ENCODE measurements at places on chromosomes 2 and 18.

DNA sequence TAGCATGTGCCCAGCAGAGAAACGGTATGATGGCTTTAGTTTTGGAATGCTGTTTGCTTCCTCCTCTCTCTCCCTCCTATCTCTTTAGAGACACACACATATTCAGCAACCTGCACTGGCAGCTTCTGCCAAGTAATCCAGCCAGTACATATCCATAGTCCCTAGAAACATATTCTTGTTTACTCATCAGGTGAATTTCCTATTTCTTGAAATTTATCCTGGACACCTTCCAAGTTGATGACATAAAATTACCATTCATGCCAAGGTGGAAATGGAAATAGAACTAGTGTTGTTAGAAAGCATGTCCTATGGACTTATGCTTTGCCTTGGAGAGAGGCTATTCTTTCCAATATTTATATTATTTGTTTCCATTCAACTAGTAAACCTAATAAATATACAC is 50.9 kb upstream of the RGPD4 start:
- no peak for DNase-seq

GRCh38 chr2:27885234-27885633 is 5.0 kb downstream of the RBKS start:
- no peak for DNase-seq

GRCh38 chr2:165757906-165758675 is 36.0 kb downstream of the GALNT3 start:
- DNase-seq, result no peak

- DNase-seq, result peak; percentile 50
These were observed 143.1 kb upstream of the TTC39C start for GRCh38 chr18:23871410-23871809.

- no peak for DNase-seq
These were observed 124.1 kb upstream of the LGALSL start for GRCh38 chr2:64329848-64330247.

DNA sequence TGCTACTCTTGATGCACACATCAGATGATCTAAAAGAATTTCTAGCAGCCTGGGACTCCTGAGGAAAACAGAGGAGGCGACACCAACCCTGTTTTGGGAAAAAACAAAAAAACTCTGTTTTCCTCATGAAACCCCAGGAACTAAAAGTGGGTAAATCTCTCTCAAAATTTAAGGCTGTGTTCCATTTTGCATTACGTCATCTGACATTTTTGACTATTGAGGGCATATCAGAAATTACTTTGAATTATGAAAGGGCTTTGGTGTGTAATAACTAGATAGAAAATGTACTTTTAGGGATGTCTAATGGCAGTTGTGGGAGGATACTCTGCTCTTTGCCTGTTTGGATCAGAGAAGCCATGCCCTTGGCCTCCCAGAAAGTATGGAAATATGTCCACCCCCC is 963.0 kb downstream of the CNTNAP5 start:
- DNase-seq, result no peak

- peak; percentile 60 for DNase-seq
These were observed 294.5 kb upstream of the NT5C1B start for GRCh38 chr2:18883616-18884456.

DNA sequence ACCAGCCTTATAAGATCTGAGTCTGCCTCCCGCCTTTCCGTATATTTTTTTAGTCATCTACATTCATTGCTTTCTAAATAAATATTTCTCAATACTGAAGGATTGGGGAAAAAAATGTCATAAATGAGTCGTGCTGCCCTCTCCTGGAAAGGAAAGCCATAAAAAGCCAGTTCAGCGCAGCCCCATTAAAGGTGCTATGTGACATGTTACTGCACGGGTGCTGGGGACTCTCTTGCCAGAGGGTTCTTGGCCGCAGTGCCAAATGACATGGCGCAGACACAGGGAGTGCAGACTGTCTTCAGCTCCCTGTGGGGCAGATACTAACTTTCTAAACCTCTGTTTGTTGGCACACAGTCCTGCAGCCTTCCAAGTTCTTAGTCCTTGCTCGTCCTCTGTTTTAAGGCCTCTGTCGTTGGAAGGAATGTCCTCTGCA is 53.7 kb upstream of the MAP3K20 start:
- DNase-seq, result peak; percentile 50

DNA sequence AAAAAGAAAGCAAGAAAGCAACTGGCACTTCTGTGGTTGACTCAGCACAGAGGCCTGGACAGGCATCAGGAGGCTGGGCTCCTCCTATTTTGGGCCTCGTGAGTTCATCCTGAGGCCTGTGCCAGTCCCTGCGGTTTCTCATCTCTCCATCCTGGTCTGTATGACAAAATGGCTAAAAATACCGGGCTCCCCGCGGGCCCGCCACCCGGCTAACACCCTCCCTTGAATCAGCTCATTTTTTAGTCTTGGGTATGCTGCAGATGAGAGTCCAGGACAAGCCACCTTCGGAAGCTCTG is 62.3 kb upstream of the YWHAQ start:
- no peak for DNase-seq

DNA sequence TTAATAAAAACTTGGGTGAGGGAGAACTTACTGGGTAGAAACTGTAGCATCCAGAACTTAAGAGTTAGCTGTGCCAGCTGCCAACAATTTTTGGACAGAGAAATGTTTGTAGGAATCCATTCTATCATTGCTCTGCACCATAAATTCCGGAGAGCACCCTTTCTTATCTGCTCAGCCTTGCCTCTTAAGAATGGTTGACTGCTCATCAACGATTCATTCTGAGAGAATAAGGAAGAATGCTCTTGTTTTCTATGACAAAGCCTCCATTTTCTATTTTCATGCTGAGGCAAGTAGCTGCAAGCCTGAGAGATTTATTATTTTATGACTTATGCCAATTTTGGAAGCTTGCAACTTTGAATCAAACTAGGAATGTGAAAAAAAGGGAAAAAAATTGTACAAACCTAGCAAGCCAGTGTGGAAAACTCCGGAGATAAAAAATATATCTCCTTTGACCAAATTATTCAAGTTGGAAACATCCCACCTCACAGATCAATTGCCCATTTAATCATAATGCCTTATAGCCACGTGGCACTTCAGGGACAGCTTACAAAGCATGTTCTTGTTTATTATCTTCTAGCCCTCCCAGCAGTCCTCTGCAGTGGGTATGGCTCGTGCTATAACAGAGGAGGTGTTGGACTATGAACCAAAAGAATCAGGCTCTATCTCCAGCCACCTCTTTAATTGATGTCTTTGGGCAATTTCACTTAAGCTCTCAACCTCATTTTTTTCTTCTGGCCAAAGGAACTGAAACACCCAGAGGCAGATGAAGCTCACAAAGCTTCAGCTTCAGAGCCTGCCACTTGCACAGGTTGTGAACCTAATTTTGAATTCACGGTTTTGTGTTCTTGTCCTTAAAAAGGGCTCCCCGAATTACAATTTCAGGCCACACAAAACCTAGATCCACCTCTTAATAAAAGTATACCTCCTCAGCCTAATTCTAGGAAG is 40.9 kb upstream of the ATL2 start:
- DNase-seq, result peak; percentile 73

GRCh38 chr2:20678780-20679179 is 11.8 kb downstream of the GDF7 start:
- no peak for DNase-seq

DNA sequence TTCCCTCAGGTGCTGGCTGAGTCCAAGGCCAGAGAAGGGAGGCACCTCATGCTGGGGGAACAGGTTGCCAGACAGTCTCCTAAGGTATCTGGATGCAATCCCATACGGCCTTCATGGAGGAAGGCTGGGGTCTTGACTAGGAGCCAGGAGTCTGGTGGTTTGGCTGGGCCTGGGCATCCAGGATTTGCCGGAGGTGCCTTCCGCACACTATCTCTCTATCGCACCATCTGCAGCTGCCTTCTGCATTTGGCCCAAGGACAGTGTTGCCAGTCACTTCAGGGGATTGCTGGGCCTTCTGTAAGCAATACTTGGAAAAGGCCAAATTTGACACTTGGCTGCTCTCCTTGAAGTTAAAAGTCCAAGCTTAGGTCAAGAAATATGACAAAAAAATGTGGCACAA is 327.2 kb downstream of the EN1 start:
- DNase-seq, result no peak

DNA sequence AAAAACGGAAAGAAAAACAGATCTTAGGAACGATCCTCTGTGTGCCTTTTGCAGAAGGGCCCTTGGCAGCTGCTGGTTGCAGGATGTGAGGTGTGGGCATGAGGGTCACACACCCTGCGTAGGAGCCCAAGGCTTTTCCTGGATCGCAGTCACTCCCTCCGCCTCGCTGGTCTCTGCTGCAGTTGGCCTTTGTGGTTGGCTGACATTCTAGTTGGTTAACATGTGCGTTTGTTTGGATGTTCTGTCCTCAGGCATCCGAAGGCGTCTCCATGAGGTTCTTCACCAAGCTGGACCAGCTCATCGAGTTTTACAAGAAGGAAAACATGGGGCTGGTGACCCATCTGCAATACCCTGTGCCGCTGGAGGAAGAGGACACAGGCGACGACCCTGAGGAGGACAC is 61.7 kb downstream of the INPP5D start:
- peak; percentile 10 for DNase-seq

GRCh38 chr18:51941999-51942398 is 398.0 kb upstream of the DCC start:
- no peak for DNase-seq

- peak; percentile 79 for DNase-seq
These were observed 38.3 kb downstream of the ITGA6 start for GRCh38 chr2:172465417-172466334.

GRCh38 chr2:239610457-239611221 is 209.8 kb upstream of the HDAC4 start:
- no peak for DNase-seq

DNA sequence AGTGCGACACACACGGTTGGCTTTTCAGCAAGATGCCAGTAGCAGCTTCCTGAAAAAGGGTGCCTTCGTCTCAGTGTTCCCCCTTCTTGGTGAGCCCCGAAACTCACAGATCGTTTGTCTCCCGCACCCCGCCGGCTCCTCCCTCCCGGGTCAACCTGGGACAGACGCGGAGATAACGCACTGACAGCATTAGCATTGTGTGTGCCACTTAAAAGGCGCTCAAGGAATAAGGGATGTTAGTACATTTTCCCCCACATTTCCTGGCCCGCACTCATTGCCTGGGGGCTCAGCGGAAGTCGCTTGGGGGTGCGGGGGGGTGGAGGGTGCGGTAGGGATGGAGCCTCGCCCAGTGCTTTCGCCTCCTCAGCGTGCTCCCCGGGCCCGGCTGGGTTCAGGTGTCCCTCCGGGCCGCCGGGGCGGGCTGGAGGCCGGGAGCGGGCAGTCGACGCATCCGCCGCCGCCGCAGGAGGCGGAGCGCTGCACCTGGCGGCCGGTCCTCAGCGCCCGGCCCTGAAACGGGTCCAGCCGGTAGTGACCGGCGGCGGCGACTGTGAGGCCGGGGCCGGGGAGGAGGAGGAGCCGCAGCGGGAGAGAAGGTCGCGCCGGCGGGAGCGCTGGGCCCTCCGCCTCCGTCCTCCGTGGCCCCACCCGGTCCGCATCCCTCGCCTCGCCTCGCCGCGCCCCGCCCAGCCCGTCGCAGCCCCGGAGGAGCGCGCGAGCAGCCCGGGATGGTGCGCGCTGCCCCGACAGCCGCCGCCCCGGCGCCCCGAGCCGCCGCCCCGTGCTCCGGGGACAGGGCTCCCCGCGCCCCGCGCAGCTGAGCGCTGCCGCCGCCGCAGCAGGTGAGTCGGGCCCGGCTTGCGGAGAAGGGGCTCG is at the start of gene MFSD6:
TSS of gene MFSD6 (plus strand) at position 694 of the 876 bp plus-strand sequence. CDS start 27,675 bp downstream, outside the sequence.
- peak; percentile 7 for DNase-seq

Data from SK-MEL-5 (cell line).